ENCODE measurements at places on chromosomes 7 and 10. TPM values are rescaled to one million over a fixed set of nuclear protein-coding genes. Genes with fewer than 3 reads are reported as not detected.
A peak's percentile ranks its signal among the peaks of the same experiment; 100 is the strongest.

- no peak for DNase-seq
These were observed 10.7 kb upstream of the RHBDD2 start for GRCh38 chr7:75868153-75868552.

DNA sequence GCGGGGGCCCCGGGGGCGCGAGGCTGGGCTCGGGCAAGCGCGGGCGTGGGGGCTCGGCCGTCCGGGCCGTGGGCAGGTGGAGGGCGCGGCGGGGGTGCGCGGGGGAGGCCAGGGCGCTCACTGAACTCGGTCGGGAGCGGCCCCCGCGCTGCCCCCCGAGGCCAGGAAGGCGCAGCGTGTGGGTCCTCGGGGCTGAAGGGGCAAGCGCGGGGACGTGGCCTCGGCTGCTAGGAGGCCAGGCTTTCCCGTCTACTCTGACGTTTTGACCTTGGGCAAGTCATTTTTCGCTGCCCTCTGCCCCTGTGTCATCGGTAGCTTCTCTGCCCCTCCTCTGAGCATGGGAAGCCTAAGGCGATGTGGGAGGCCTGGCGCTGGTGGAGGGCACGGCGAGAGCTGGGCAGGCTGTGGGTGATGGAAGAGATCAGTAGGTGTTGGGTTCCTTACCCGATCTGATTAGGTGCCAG lies 441 bp downstream of the FBH1 start:
- DNase-seq = peak; percentile 86

DNA sequence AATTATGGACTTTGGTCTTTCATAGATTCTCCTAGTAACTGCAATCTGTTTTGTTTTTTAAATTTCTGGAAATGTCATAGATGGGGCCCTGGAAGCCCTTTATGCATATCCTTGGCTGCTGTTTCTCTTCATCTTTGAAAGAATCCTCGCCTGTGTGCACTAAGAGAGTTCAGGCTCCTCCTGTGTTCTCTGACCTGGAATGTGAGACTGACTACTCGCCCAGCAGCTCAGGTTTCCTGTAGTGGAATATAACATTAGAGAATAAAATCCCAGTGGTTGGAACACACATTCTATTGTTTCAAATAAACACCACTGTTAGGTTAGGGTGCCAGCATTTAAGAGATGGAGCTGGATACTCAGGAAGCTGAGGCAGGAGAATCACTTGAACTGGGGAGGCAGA lies 56.3 kb downstream of the WDFY4 start:
- DNase-seq = no peak

GRCh38 chr10:131638049-131638879 lies 262.5 kb upstream of the PPP2R2D start:
- DNase-seq = peak; percentile 36

DNA sequence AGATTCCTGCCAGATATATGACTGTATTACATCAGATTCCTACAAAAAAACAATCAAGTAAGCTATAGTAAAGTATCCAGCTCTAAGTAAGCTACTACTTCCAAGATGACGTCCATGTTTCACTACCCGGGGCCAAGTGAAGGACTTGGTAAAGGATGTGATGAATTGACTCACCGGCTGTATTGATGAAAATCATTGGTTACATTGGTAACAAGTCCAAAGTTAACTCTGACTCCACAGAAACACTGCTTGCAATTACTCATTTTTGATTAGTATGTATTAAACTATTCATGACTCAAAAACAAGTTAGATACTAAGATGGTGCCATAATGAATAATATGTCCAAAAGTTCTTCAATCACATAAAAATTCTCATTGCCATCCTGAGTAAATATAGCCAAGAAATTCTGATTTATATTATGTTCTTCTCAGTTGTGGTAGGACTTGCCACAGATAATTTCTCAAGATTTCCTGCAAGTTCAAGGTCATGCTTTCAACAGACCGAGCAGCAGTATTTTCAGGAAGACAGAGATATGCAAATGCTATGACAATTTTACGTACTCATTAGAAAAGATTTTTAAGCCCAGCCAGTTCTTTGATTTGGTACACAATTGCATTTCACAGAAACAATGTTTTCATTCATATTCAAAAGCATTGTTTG lies 12.6 kb upstream of the DNAJC1 start:
- DNase-seq = no peak

DNA sequence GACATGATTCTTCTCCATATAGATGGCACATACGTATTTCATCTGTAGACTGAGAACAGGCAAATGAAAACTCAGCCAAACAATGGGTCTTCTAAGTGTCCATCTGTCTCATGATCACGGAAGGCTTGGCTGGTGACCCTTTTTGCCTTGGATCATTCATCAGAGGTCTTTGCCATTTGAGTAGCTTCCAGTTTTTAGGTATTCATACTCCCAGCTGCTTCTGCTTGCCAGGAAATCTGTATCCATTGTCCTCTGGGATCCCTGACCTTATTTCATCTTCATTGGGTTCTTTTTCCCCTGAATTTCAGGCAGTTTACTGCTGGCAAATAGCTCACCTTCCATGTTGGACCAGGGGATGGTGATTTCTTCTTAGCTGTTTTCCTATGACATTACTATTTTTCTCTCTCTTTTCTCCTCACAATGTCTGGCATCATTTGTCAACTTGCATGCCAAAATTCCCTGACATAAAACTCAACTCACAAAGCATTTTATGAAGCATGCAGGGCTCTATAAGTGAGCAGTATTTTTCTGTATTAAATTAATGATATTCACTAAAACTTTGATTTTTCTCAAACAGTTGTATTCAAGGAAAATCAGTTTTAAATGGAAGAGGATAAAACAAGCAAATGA lies 241.2 kb downstream of the DNAJB9 start:
- DNase-seq = no peak

DNA sequence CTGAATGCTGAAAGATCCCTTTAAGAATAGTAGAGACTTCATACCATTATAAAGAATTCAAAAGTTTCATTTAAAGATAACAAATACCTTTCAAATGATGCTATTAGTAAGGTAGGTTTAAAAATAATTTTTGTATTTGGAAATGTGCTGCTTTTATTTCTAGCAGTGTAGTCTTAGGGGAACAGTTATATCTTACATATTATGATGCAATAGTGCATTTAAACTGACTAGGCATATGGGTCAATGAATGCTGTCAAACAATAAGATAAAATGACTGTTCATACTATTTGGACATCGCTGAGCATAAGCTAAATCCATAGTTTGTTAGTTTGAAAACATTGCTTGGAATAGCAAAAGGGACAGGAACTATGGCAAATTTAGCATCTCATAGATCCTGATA lies 354.8 kb upstream of the SEMA3A start:
- DNase-seq = no peak

GRCh38 chr7:11193131-11193867 lies 219.6 kb downstream of the PHF14 start:
- DNase-seq = no peak

GRCh38 chr10:34815185-34816084 lies at the start of gene PARD3:
TSS of gene PARD3 (minus strand) at chr10:34815296. CDS start at chr10:34814995, 301 bp downstream.
- peak; percentile 92 for DNase-seq

DNA sequence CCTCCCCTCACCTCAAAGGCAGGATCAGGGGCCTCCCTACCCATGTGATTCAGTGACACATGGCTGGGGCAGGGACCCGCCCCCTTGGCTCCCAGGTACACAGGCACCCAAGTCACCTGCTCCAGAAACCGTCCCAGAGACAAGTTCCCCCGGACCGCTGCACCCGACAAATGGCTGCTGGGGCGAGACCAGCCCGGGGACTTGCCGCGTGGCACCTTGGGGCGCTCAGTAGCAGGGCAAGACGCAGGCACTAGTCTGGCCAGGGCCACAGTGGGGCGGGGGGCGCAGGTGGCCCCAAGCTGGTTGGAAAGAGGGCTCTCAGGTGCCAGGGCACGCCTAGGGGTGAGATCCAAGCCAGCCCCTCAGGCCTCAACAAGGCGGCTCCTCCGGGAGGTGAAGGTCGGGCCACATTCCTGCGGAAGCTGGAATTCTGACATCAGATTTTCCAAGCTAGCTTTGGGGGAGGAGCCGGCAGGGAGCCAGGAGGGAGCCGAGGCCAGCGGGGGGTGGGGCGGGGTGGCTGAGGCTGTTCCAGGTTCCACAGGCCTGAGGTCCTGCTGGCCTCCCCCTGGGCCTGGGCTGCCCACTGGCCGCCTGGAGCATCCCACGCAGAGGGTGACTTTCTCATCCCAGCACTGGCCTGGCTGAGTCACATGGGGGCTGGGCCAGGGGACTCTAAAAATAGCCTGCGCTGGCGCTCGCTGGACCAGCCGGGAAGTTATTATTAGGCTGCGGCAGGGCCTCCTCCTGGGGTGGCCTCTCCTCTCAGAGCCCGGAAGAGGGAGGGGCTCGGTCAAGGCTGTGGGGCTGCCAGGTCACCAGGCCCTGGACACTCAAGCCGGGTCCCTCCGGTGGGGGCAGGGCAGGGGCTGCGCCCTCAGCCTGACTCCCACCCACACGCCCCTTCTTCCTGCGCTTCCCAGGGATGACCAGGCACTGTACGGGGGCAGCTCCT lies 20.5 kb upstream of the INPP5A start:
- DNase-seq = peak; percentile 97

DNA sequence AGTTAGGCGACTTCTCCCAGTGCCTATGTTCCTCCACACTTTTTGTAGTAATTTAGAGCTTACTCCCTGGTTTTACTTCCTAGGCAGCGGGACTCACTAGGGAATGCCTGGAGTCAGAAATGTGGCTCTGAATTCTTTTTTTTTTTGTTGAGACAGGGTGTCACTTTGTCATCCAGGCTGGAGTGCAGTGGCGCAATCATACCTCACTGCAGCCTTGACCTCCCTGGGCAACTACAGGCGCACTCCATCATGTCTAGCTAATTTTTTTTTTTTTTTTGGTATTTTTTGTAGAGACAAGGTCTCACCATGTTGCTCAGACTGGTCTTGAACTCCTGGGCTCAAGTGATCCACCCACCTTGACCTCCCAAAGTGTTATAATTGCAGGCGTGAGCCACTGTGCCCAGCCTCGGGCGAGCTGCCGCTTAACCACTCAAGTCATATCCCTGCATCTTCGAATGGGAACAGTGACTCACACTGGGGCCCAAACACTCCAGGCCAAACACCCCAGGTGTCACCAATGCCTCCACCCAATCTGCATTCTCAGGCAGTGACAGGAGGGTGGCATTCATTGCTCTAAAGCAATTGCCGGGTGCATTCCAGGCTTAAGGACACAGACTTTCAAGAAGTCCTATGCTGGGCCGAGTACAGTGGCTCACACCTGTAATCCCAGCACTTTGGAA lies 19.6 kb downstream of the RGS10 start:
- DNase-seq = no peak

DNA sequence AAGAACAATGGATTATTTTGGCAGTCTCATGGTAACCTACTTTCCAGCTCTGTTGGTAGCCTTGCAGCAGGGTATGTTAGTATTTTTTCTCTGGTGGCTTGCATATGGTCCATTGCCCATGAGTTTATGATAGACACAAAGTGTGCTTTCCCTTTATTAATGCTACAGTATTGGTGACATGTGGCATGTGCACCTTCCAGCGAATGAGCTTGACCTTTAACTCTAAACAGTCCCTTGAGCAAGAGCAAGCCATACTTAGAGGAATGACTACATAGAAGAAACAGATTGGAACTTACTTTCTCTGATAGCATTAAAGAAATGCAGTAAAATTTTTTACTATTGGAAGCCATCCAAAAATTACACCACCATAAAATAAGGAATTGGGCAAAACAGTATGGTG lies 73.9 kb downstream of the VTI1A start:
- DNase-seq = no peak

DNA sequence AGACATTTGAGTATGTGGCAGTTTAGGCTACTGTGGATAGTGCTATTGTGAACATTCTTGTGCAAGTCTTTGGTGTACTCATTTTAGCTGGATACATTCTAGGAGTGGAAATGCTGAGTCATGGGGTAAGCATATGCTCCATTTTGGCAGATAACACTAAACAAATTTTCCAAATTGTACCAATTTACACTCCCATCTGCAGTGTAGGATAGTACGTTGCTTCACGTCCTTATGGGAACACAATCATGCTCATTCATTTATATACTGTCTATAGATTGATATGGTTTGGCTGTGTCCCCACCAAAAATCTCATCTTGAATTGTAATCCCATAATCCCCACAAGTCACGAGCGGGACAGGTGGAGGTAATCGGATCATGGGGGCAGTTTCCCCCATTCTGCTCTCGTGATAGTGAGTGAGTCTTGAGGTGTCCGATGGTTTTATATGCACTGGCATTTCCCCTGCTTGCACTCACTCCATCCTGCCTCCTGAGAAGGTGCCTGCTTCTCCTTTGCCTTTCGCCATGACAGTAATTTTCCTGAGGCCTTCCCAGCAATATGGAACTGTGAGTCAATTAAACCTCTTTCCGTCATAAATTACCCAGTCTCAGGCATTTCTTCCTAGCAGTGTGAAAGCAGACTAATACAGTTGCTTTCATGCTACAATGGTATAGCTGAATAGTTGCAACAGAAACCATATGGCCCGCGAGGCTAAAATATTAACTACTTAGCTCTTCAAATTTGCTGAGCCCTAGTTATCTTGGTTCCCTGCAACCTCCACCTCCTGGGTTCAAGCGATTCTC lies 25.6 kb downstream of the RNF216 start:
- no peak for DNase-seq

GRCh38 chr7:129793506-129794310 lies 159.1 kb downstream of the UBE2H start:
- DNase-seq = no peak

GRCh38 chr10:69335063-69335587 lies 56.8 kb downstream of the HK1 start:
- no peak for DNase-seq

- no peak for DNase-seq
These were observed 26.1 kb upstream of the GPR26 start for GRCh38 chr10:123640016-123640535.

GRCh38 chr7:140219672-140220524 lies 43.1 kb upstream of the KDM7A start:
- no peak for DNase-seq

GRCh38 chr7:94183289-94183749 lies 179.2 kb upstream of the BET1 start:
- DNase-seq = no peak

DNA sequence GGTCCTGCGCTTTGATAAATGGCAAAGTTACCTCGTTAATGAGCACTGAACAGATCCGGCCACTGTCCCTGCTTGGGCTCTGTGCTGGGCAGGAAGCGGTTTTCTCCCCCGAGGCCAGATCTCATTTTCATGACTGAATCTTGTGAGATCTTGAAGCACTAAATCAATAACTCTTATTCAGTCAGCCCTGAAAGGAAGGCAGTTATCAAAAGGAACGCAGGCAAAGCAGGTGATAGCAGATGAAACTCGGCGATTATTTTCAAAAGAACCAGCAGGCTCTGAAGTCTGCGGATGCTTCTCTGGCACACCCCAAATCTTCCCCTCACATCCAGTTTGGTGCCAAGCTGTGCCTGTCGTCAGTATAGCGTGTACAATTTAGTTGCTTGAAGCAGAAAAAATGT lies 228.7 kb downstream of the BAMBI start:
- no peak for DNase-seq

- no peak for DNase-seq
These were observed 383.4 kb downstream of the GATA3 start for GRCh38 chr10:8437896-8438295.

GRCh38 chr7:42096681-42097561 lies 140.1 kb downstream of the GLI3 start:
- no peak for DNase-seq

- no peak for DNase-seq
These were observed 51.5 kb upstream of the ITGB1 start for GRCh38 chr10:33009244-33010131.

Gene CHN2
- total RNA-seq = 2.6 TPM

Gene PRR15
- total RNA-seq = 0.15 TPM

Gene TPK1
- total RNA-seq = 2.8 TPM

Gene FAM25C
- 268 TPM for total RNA-seq

Gene VWDE
- 0.05 TPM for total RNA-seq

Gene DNAAF5
- 25.3 TPM for total RNA-seq

Gene NCOA4
- total RNA-seq = 176 TPM

Gene SFTPA2
- not detected for total RNA-seq

Gene DGKI
- 0.34 TPM for total RNA-seq

Gene NAT16
- not detected for total RNA-seq

Gene PNLIPRP2
- total RNA-seq = not detected

Gene FAM131B
- 0.27 TPM for total RNA-seq

Data from lower leg skin (tissue), 4 donors.